ENCODE measurements at places on chromosomes 5 and 9.

DNA sequence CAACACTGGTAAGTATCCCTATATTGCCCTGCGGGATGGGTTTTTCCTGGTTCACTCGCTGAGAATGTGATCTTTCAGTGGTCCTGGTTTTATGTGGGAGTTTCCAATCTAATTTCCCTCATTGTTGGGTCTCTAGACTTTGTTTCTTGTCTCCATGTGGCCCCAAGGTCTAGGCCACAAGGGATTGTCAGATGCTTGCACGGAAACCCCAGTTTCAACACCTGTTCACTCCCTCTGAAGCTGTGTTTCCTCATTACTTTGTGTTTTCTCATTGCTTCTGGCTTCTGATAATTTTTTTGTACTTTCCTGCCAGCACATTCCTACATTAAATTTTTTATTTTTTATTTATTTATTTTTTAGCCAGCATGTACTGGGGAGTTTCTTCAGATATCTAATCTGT, 191.5 kb downstream of the TTLL11 start:
- DNase-seq: no peak

DNA sequence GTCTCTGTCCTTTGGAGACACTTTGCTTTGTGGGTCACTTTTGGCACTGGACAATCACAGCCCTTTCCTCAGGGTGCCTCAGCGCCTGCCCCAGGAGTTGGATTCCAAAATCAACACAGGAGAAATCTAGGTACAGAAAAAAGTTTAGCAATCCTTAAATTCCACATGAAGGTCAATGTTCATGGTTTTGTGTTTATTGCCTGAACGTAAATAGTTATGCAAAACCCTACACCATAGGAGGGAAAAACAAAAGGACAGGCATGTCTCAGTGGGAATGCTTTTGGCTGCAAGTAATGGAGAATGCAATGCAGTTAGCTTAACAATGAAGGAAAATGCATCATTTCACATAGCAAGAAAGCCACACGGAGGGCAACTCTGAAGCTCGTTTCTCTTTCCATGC, 6.5 kb upstream of the HMCN2 start:
- no peak for DNase-seq

GRCh38 chr5:14445576-14446290, 135.9 kb upstream of the OTULINL start:
- no peak for DNase-seq

GRCh38 chr5:176590035-176590717, 19.8 kb downstream of the GPRIN1 start:
- no peak for DNase-seq

DNA sequence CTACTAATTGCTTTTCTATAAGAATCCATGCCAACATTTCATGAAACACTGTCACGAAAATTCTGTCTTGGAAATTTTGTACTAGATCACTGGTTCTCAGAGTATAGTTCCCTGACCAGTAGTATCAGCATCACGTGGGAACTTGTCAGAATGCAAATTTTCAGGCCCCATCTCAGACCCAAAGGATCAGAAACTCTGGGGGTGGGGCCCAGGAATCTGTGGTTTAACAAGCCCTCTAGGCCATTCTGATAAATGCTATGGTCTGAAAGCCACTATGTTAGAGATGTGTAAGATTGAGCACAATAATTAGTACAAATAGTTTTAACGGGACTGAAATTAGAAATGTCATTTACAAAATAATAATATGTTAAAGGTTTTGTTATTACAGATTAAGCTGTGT, 615.7 kb upstream of the ARRDC3 start:
- no peak for DNase-seq

- DNase-seq: no peak
These were observed 2.4 kb upstream of the FGD3 start for GRCh38 chr9:92944921-92945320.

DNA sequence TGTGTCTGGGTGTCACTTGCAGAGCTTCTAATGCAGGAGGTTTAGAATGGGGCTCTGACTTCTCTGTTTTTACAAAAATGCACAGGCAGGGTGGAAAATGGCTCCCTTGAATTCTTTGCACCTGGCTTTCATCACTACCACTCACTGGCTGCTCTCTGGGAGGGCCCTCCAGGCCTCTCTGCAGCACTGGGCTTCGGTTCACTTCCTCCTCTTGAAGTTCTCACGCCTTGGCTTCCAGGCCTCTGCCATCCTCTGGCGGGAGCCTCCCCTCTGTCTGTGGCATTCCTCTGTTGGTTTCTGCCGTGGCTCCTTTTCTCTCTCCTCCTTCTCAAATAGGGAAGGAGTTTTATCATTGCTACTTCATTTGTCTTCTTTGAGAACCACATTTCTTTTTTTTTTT, 2.8 kb upstream of the PRLR start:
- DNase-seq: no peak

GRCh38 chr5:34686762-34687268, 30.7 kb downstream of the RAI14 start:
- DNase-seq: no peak

GRCh38 chr5:181265092-181265671, 4.2 kb upstream of the TRIM52 start:
- DNase-seq: no peak
